Dermis microvascular lymphatic vessel endothelial cell (primary cell): ENCODE measurements at places on chromosomes 12 and 14. TPM values are rescaled to one million over a fixed set of nuclear protein-coding genes. Genes with fewer than 3 reads are reported as not detected.
A peak's percentile ranks its signal among the peaks of the same experiment; 100 is the strongest.

PPP1R1A gene
- total RNA-seq, result not detected in 2 replicates

EFS gene
- not detected in 2 replicates for total RNA-seq

SAMD15 gene
- 0.38 and 1.0 TPM in 2 replicates for total RNA-seq

RNASE3 gene
- total RNA-seq, result not detected in 2 replicates

RAB15 gene
- 6.2 and 9.2 TPM in 2 replicates for total RNA-seq

OR6C6 gene
- total RNA-seq, result not detected in 2 replicates

NFE2 gene
- total RNA-seq, result not detected in 2 replicates

OR6C2 gene
- not detected in 2 replicates for total RNA-seq

ARHGAP9 gene
- total RNA-seq, result 0.13 TPM in 1 of 2 replicates, not detected in the other

CLEC9A gene
- not detected in 2 replicates for total RNA-seq

DACT1 gene
- total RNA-seq, result 0.13 TPM in 2 replicates

TMEM253 gene
- 0.13 TPM in 1 of 2 replicates, not detected in the other for total RNA-seq

GALNT8 gene
- total RNA-seq, result under 0.01 and 0.13 TPM in 2 replicates

TMEM132D gene
- not detected in 2 replicates for total RNA-seq

NPAS3 gene
- 0.13 TPM in 2 replicates for total RNA-seq

GRCh38 chr12:57216014-57216911 lies at the start of gene NXPH4:
NXPH4 (plus strand) TSS chr12:57216794; CDS start chr12:57216970, 176 bp downstream.
- no peak for DNase-seq

- DNase-seq, result no peak
Observed at GRCh38 chr12:57011438-57012424, 4.6 kb downstream of the TAC3 start.

DNA sequence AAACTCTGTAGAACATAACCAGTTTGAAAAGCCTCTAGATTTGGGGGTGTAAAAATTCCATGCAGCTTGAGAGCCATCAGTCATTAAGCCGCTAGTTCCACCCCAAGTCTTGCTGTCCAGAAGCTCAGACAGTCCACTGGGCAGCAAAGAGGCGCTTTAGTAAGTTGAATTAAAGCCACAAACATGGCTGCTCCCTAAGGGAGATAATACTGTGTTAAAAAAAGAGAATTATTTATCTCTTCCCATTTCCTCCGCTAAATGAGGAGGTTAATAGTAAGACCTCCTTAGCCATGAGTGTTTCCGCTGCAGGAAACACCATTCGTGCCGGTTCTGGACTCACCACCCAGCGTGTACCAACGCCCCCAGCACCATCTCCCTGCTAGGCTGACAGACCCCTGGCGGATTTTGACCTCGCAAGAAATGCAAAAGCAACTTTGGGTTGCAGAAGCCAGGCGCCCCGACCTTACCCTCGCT lies 536 bp downstream of the TM7SF3 start:
- no peak for DNase-seq

DNA sequence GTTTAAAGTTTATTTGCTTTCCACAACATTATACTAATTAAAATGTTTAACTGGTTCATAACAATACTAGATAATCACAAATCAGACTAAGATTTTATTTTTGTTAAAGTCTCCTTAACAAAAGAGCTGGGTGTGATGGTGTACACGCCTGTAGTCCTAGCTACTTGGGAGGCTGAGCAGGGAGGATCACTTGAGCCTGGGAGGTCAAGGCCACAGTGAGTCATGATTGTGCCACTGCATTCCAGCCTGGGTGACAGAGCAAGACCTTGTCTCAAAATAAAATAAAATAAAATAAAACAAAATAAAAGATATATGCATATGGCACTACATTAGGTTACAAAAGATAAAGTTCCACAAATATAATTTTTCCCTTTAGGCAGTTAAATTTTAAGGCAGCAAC lies 5.6 kb downstream of the MIS18BP1 start:
- no peak for DNase-seq

DNA sequence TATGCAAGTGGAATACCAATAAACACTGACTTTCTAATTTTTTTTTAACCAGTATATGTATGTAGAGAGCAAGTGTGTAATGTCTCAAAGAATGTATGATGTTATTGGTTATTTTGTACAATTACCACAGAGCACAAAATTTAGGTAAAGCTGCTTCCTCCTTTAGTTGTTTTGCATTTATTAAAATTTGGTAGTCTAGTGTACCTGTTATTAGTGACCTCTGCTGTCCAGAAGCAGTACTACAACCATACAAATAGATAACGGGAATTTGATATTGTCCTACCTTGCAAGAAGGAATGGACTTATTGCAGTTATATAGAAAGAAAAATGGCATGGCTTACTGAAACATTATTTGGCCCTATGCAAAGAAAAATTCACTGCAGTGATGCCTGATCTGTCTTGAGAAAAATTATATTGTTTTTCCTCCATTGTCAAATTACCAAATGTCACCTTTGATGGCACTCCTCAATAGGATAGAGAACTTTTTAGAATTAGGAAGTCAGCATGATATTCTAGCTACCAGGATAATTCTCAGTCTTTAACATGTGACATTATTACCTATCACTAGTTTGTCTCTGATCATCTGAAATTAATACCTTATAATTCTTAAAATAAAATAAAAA lies 153.9 kb upstream of the RMST start:
- peak; percentile 70 for DNase-seq

DNA sequence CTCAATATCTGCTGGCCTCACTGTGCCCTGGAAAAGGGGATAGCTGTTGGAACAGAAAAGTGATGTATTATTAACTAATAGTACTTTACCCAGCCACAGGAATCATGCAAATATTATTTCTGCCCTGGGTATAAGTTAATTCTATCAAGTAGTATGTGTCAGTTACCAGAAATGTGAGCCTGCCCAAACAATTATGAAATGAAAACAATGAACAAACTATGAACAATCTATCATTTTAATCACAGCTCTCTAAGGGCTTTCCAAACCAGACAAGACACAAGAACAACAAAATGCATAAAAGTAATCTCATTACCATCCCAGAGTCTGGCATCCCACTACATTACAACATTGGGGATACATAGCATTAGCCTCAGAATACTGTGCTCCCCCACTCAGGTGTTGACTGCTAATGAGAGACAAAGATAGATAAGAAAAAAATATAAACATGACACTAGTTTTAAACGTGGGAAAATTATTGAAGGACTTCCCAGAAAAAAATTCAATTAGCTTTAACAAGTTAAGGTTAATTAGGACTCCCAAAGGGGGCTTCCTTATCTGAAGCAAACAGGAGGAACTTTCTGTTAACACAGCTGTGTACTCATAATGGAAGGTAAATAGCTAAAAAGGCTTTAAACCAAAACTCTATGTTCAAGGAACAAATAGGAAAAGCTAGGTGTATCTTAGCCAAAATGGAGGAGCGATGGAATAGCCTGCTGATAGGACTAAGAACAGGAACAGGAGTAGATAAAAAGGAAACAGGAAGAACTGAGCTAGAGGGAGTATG lies 3.3 kb downstream of the DCAF5 start:
- no peak for DNase-seq

- DNase-seq, result no peak
Observed at GRCh38 chr12:111180426-111181142, 188.3 kb downstream of the PHETA1 start.

- no peak for DNase-seq
Observed at GRCh38 chr12:114780746-114781399, 96.9 kb upstream of the TBX3 start.

- no peak for DNase-seq
Observed at GRCh38 chr12:992647-993046, 1.6 kb downstream of the ERC1 start.

GRCh38 chr14:31205681-31206535 lies 1.7 kb downstream of the HECTD1 start:
- peak; percentile 44 for DNase-seq

GRCh38 chr14:101349108-101349507 lies 212.2 kb upstream of the DIO3 start:
- no peak for DNase-seq

- DNase-seq, result peak; percentile 77
Observed at GRCh38 chr12:54993181-54993835, 8.7 kb upstream of the TESPA1 start.

DNA sequence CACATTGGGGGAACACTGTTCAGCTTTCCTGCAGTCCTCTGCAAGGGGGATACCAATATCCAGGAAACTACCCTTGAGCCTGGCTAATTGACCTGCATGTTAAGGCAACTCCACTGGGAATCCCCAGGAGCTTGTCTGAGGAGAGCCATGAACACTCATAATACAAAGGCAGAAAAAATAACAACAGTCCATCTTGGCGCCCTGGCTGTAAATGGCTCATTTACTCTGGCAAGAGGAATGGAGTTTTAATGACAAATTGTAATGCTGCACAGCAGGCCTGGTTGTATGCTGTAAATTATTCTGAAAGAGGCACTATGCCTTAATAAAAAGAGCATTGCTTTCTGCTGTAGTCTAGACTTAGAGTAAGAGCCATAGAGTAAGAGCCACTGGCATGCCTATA lies 58.3 kb downstream of the SLC8A3 start:
- DNase-seq, result no peak

DNA sequence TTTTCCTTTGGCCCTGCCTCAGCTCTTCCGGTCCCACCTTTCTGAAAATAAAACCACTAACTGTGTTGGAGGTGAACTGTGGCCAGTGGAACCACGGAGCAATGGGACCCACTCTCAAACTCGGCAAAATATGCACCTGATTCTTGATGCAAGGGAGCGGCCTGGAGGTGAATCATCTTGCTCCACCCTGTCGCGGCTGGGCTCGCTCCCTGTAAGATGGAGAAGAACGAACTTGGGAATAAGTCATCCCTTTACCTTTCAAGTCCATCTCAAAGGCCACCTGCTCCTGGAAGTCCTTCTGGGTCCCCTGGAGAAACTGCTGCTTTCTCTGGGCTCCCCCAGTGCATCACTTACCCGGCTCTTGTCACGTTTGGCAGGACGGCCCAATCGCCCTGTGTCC lies 309.9 kb downstream of the BCL11B start:
- DNase-seq, result no peak

DNA sequence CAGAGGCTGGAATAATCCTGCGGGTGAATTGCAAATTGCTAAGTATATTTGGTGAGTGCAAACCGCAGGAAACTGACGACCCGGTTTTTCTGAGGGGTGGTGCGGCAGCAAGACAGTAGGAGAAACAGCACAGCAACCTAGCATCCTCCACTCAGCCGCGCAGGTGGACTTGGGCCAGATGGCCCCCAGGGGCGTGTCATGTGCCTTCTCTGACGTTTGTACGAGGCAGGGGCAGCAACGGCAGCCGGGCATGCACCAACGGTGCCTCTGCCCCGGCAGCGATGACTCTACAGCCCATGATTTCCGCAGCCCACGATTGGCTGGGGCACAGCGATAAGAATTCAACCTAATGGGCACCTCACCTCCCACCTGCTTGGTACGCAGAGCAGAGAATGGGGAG lies 11.1 kb upstream of the CLEC2A start:
- no peak for DNase-seq

GRCh38 chr12:95126076-95126475 lies 52.7 kb upstream of the NR2C1 start:
- DNase-seq, result no peak

DNA sequence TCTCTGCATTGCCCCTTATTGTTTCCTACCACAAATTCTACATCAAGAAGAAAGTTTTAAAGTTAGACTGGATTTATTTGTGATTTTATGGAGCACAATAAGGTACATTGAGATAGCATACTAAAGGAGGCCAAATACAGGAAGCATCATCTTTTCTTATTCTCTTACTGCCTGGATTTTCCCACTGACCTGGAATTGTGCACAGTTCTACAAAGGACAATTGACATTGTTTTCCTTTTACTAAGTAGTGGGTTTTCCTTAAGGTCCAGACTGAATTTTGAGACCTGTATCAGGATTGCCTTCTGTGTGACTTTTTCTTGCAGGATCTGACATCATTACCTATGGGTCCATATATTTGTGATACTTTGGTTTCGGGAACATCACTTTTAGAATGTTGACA lies 18.8 kb upstream of the ZNF140 start:
- DNase-seq, result no peak

- DNase-seq, result no peak
Observed at GRCh38 chr12:130456375-130457199, 118.9 kb downstream of the PIWIL1 start.

DNA sequence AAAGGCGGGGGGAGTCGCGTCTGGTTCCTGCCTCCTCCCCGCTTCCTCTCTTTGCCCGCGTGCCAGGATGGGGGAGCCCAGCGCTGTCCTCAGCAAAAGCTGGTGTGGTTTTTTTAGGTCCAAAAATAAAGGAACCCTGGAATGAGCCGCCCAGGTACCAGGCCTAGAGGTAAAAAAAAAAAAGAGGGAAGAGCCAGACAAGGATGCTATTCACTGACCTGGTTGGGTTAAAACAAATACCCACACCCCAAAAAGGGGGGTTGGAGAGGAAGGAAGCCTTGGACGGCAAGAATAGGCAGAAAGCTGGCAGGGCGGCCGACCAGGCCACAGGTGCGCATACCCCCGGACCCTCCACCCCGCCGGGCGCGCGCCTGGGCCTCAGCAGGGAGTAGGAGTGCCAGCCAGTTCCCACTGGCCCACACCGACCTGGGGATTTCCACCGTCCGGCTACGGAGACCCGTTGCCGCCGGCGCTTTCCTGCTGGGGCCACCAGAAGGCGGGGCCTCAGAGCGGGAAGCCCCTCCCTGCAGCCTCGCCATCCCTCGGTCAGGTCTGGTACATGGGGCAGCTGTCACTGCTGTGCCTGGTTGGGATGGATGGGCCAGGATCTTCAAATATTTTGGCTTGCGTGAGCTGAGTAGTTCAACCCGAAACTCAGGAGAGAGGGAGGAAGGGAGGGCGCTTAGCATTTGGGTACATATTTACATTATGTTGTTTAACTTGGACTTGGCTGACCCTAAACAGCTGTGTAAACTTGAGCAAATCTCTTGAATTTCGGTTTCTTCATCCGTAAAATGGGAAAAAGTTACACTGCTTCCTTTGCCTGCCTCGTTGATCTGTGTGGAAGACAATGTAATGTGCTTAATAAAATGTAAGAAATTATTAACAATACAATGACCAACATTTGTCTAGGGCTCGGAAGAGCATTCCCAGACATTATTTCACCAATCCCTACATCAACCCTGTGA lies 5.4 kb upstream of the IRF2BPL start:
- DNase-seq, result peak; percentile 85

DNA sequence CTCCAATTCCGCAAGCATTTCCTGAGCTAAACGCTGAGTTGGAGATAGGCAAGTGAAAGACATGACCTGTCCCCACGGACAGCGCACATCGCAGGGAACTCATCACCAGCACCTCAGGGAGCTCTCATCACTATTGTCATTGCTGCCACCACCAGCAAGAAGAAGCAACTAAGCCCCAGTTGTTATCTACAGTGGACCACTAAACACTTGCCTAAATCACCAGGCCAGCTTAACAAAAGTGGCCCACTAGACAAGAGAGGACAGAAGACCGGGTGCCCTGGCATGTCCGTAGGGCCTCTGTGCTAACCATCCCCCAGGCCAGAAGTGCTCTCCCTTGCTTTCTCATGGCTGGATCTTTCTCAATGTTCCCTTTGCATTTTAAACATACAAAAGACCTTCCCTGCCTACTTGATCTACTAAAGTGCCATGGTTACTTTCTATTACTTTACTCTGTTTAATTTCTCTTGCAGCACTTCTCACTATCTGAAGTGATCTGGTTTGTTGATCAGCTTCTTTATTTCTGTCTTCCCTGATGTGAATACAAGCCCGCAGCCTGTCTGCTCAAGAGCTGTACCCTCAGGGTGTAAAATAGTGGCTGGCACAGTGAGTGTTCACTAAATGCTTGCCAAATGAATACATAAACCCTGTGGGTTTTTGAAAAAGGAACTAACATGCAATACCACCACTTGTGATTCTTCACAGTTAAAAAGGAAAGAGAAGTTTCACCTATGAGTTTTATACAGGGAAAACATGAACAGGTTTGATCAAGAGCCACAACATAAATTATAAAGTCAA lies 60.9 kb upstream of the RFLNA start:
- DNase-seq, result no peak

- DNase-seq, result no peak
Observed at GRCh38 chr12:2011643-2012607, 7.7 kb upstream of the DCP1B start.
